ENCODE measurements at places on chromosomes 2 and 18.

- DNase-seq, result no peak
These were observed 210.4 kb upstream of the DSEL start for GRCh38 chr18:67726882-67727281.

DNA sequence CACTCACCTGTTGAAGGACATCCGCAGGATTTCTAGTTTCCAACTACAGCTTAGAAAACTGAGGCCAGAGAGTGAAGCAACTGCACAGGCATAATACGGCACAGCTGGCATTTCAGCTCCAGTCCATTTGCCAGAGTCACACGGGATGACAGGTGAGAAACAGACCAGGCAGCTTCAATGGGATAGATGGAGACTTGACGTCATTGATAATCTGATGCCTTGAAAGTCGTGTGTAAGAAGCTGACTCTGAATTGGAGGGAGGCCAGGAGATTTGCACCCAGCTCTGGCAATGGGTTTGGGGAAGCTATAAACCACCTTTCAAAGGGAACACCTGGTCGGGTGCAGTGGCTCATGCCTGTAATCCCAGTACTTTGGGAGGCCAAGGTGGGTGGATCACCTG lies 12.4 kb upstream of the DNMT3A start:
- DNase-seq, result no peak

DNA sequence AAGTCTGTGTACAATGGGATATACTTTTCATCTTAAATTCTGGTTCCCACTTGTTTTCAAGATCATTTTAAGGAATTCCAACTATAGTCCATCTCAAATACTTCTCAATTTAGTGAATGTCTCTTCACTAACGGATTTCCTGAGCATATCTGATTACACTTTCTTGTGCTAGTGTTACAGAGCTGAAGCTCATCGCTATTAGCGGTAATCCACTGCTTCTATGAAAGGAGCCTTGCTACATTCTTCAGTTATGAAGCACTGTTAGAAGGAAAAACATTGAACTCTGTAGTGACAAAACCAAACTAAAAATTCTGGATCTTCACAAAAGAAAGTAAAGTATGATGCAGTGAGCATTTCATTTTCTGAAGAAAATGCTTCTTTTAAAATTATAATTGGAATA lies 72.0 kb downstream of the AGPS start:
- DNase-seq, result no peak

DNA sequence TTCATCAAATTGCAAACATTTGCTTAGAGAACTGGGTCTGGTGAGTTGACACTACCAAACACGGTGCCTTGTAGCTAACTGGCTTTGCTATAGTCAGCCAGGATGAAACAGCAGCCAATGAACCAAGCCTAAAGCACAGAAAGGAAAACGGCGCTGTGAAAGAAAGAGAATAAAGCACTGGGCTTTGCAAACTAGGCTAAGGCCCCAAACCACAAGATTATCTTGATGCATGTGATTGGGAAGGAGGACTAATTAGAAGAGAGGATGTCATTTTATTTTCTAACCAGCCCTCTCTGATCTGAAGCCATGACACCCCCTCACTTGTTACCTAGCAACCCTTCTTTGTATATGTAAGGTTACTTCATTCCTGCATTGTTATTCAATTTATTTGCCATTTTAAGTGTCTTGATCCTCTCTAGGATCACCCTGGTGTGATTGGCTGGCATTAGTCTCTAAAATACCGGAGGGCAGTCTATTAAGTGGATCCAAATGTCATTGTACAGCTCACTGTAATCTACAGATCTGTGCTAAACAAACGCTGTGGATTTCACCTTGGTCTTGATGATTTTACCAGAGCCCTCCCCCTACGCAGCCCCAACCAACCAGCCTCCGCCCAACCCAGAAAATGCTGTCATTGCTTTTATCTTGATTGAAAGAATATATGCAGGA lies 395.4 kb upstream of the ACVR2A start:
- no peak for DNase-seq

GRCh38 chr18:13289481-13290205 lies 71.1 kb downstream of the LDLRAD4 start:
- DNase-seq, result no peak

Data from D341Med (cell line).